ENCODE measurements at places on chromosomes 5 and 9. TPM values are rescaled to one million over a fixed set of nuclear protein-coding genes. Genes with fewer than 3 reads are reported as not detected.

SH3GL2 gene
- polyA plus RNA-seq = not detected

IFNA2 gene
- polyA plus RNA-seq = not detected

RPL35 gene
- polyA plus RNA-seq = 1,193 TPM

KIF24 gene
- 0.99 TPM for polyA plus RNA-seq

CAVIN4 gene
- 0.60 TPM for polyA plus RNA-seq

PAXX gene
- 49.3 TPM for polyA plus RNA-seq

AHRR gene
- 11.9 TPM for polyA plus RNA-seq

ELAVL2 gene
- not detected for polyA plus RNA-seq

DCAF12 gene
- 23.6 TPM for polyA plus RNA-seq

MELK gene
- polyA plus RNA-seq = 24.5 TPM

IL9 gene
- not detected for polyA plus RNA-seq

GDA gene
- not detected for polyA plus RNA-seq

DAB2 gene
- polyA plus RNA-seq = 533 TPM

Data from GM23248 (cell line).